ENCODE measurements at places on chromosomes 2 and 18.
A peak's percentile ranks its signal among the peaks of the same experiment; 100 is the strongest.

- DNase-seq: no peak
Observed at GRCh38 chr2:165563468-165564225, 94.1 kb downstream of the CSRNP3 start.

- DNase-seq: no peak
Observed at GRCh38 chr2:128444121-128444771, 125.6 kb upstream of the HS6ST1 start.

GRCh38 chr2:173521450-173522192 lies 166.9 kb downstream of the CDCA7 start:
- DNase-seq: peak; percentile 19

- no peak for DNase-seq
Observed at GRCh38 chr2:171707752-171708151, 20.5 kb downstream of the DYNC1I2 start.

GRCh38 chr18:27602092-27602491 lies 417.0 kb upstream of the CHST9 start:
- no peak for DNase-seq

- DNase-seq: no peak
Observed at GRCh38 chr2:109331081-109331480, 202.1 kb downstream of the SH3RF3 start.

DNA sequence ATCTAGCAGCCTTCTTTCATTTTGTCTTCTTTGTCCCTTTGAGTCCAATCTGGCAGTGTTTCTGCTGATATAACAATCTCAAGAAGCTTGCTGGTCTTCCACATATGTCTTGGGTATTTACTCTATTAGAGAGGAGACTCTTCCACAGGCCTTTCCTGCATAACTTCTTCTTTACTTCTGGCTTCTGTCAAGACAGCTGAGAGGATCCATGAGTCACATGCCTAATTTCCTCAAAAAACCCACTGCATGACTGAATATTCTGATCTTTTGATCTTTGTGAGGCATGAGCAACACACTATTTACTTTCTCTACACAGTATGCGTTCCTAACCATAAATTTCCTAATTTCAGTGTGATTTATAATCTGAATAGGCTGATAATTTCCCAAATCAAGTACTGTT lies 5.1 kb upstream of the DCC start:
- DNase-seq: no peak

DNA sequence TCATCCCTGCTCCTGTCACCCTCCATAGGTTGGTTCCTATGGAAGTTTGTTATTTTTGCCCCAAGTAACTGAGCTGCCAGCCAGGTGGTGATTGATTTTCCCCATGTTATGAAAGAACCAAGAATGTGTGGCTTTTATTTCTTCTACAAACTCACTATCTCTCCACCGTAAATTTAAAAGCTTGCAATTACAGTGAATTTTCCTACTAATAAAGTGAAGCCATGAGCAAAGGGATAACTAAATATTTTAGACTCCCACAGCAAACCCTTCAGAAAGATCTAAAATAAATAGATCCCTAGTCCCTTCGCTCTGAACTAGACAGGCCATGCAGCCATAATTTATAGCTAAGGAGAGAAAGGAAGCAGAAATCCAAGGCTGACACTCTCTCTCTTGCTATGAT lies 6.2 kb upstream of the KIAA2012 start:
- DNase-seq: no peak

GRCh38 chr2:212078103-212078502 lies 460.5 kb downstream of the ERBB4 start:
- no peak for DNase-seq

- DNase-seq: peak; percentile 49
Observed at GRCh38 chr2:68594674-68595492, 48.5 kb upstream of the PROKR1 start.

GRCh38 chr2:58557176-58557575 lies 316.1 kb upstream of the FANCL start:
- no peak for DNase-seq

GRCh38 chr18:9323750-9324445 lies 10.7 kb upstream of the TWSG1 start:
- peak; percentile 6 for DNase-seq

DNA sequence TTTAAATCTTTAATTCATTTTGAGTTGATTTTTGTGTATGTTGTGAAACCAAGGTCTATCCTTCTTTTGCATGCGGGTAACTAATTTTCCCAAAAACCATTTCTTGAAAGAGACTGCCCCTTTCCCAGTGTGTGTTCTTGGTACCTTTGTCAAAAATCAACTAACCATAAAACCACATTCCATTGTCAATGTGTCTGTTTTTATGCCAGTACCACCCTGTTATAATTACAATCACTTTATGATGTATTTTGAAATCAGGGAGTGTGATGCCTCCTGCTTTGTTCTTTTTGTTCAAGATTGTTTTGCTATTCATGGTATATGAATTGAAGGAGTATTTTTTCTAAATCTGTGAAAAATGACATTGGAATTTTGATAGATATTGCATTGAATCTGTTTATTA lies 689.6 kb downstream of the TSN start:
- DNase-seq: no peak

DNA sequence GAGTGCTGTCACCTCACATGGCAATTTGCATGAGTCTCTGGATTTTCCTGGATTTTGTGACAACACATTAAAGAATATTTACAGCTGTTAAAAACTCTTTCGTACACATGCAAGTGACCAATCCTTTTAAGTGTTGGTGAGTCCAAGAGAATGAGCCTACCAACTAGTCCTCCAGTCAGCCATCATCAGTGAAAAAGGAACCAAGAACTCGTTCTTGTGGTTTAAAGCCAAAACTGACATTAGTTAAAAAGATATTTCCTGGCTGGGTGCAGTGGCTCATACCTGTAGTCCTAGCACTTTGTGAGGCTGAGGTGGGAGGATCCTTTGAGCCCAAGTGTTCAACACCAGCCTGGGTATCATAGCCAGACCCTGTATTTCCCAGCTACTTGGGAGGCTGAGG lies 215.4 kb upstream of the ITGA4 start:
- no peak for DNase-seq

DNA sequence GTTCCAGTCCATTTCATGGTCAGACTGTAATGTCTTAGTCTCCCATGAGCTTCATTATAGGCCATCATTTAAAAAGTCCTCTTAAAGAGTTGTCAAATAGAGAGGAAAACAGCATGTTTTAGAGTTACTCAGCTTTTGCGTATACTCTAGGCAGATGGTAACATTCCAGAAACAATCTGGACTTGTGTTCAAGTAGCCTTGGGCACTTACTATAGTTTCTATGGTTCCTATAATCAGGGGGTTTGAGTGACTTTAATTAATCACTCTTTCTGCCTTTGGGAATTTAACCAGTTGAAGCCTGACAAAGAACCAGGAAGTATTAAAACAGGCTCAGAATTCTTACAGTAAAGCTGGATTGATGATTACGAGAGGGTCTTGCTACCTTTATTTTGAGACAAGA lies 42.1 kb upstream of the SCN7A start:
- DNase-seq: no peak

DNA sequence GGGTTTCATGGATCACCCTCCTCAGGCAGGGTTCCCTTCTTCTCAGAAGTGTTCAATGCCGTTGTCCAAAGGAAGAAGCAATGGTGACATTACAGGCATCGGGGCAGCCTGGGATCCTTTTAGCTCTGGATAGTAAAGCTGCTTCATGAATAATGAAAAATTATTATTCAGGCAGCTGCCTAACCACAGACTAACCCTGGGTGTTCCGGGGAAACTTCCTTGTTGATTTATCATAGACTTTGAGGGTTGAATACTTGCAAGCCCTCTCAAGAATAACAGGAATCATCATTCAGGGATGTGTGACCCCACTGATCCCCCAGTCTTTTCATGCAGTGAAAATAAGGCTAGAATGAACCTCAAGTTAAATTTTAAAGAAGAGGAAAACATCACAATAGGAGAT lies 419.4 kb downstream of the MEIS1 start:
- DNase-seq: peak; percentile 41

- DNase-seq: no peak
Observed at GRCh38 chr2:199556527-199557285, 99.0 kb upstream of the SATB2 start.

GRCh38 chr18:55570966-55571365 lies 17.0 kb downstream of the TCF4 start:
- DNase-seq: no peak

DNA sequence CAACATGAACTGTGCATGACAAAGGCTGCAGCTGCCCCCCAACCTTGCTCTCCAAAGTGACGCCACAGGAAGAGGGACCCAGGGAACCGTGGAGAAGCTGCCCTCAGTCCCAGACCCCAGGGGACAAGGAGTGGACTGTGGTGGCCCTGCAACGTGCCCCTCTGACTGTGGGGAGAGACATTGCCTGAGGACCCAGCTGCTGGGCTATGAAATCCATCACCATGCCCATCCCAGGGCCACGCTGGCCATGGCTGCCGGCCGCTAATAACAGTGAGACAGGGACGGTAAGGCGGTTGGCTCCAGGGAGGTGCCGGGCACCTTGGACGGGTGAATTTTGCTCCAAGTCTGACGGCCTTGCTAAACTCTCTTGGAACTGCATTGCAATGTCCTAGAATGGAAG lies 211.3 kb upstream of the HDAC4 start:
- DNase-seq: no peak

GRCh38 chr2:169365029-169365480 lies 2.7 kb upstream of the LRP2 start:
- no peak for DNase-seq

DNA sequence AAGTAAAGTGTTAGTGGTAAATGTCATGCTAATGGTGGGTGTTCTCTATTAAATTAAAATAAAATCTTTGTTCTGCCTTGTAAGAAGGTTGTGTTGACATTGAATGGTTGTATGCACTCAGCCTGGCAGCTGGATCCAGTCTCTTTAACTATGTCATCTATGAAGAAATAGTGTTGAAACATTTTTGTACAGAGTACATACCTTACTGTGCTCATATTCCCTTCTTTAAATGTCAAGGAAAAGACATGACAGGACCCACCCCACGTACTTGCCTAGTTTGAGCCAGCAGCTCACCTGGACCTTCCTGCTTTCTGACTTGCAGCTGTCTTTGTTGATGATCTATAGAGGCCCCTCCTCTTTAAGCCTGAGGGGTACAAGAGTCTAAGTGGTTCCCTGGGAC lies 85.6 kb upstream of the ST3GAL5 start:
- no peak for DNase-seq

DNA sequence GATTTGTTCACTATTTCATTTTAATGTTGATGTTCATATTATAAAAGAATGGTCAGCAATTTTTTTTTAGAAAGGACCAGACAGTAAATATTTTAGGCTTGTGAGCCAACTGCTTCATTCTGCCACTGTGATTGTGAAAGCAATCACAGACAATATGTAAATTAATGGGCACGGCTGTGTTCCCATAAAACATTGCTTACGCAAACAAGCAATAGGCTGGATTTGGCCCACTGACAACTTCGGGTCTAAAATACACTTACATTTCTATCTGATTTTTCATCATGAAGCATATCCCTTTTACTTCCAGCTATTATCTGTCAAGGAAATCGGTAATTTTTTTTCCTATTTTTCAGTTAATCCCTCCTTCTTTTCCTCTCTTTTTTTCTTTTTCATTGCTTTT lies 182.2 kb upstream of the CDH2 start:
- DNase-seq: peak; percentile 11

DNA sequence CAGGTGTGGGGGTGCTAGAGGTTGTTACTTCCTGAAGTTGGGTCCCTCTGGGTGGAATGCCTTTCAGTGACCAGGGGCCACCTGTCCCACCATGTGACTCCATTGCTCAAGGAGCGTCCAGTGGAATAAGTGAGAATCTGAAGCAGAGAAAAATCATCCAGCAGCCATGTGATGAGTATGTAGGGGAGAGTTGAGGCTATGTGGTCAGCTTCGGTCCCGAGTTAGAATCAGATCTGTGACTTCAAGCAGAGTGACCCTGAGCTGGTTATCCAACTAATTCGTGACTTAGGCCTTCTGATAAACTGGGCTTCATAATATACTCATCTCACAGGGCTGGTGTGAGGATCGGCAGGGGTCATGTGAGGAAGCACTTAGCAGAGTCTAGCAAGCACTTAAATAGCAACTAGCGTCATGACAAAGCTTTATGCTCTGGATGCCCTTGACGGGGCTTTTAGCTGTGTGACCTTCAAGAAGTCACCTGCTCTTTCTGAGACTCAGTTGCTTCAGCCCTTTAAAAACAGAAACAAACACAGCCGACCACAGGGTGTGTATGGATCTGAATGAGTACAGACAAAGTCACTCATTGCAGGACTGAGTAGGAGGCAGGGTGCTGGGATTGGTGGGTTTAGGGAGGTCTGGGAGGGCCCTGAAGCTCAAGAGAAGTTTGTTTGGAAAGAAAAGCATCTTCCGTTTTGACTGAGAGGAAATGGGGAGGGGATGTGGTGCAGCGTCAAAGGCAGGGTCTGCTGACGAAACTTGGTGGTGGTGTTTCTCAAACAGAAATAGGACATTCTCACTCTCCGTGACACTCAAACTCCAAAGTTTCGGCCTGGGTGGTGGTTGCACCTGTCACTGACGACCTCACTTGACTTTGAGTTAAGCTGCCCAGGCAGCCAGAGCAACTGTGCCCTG lies 264.0 kb upstream of the CXCR4 start:
- DNase-seq: no peak

- no peak for DNase-seq
Observed at GRCh38 chr2:186607660-186608324, 17.9 kb downstream of the ITGAV start.

DNA sequence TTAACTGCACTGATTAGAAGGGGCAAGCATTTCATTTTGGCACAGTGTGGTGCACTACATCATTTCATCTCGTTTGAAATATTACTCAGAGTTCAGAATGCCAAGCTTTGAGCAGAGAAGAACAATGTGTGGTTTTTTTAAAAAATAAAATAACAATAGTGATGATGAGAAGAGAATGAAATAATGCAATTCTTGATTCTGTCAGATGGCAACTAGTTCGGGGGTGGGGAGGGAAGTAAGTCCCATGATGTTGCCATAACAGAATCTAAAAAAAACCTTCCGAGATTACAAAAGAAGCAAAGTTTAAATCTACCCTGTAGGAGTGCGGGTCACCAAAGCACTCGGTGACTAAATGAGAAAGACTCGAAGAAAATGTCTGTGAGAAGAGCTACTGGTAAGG lies 490.4 kb downstream of the NR4A2 start:
- DNase-seq: no peak

GRCh38 chr2:233411162-233411561 lies 56.9 kb downstream of the DGKD start:
- no peak for DNase-seq

GRCh38 chr18:29644276-29644675 lies 1398.3 kb downstream of the DSC3 start:
- DNase-seq: peak; percentile 71

- DNase-seq: peak; percentile 96
Observed at GRCh38 chr2:36655453-36655852, 41.1 kb upstream of the VIT start.

- DNase-seq: no peak
Observed at GRCh38 chr2:53994818-53995808, 24.3 kb upstream of the PSME4 start.

Measured in EL (cell line).